ENCODE measurements at places on chromosomes 3 and 15.

- H3K4me3 ChIP-seq, result no peak overlapping the region
- DNase-seq, result no peak
- no peaks in the 10 kb centered on the region for H3K27me3 ChIP-seq
- H3K27ac ChIP-seq, result no peak overlapping the region
- no peaks in the 10 kb centered on the region for H3K36me3 ChIP-seq
- peaks cover 32% of the 10 kb centered on the region for H3K4me1 ChIP-seq
These were observed 96.2 kb downstream of the DUT start for GRCh38 chr15:48427479-48427878.

DNA sequence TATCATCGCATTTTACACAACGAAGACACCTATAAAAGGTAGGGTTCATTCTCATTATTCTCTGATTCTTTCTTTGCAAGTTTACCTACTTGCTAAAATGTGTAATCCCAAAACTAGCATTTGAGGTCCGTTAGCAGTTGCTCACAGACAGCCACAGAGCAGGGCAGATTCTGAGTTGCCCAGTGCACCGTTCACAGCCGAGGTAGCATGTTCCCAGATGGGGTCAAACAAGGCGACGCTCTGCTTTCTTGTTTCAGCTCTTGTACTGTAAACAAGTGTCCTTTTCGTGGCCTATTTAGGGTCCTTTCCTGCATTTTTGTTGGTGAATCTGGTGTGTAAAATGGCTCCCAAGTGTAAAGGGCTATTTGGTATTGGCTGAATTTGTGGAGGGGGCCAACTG lies 3.1 kb downstream of the PPP1R2 start:
- no peaks in the 10 kb centered on the region for H3K27me3 ChIP-seq
- H3K4me1 ChIP-seq, result peaks cover 12% of the 10 kb centered on the region
- no peak overlapping the region for H3K27ac ChIP-seq
- DNase-seq, result no peak

DNA sequence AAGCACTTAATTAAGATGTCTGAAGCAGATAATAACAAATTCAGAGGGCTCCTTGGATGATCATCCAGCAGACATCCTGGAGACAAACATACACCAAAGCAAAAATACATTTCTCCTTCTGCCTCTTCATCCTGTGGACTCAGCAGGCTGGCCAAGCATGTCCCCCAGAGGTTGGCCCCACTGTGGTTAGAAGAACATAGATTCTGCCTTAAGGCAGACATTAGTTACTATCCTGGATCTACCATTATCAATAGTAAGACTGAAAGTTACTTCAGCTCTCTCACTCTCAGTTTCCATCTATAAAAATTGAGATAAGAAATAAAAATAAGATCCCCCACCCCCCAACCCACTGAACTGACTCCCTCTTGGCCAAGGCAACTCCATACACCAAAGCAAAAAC lies 28.6 kb upstream of the TGFBR2 start:
- no peak overlapping the region for H3K27ac ChIP-seq
- H3K4me1 ChIP-seq, result peaks cover 27% of the 10 kb centered on the region
- H3K4me3 ChIP-seq, result no peak overlapping the region
- no peaks in the 10 kb centered on the region for H3K27me3 ChIP-seq
- H3K36me3 ChIP-seq, result no peaks in the 10 kb centered on the region

- DNase-seq, result no peak
- H3K27me3 ChIP-seq, result no peaks in the 10 kb centered on the region
- H3K36me3 ChIP-seq, result no peaks in the 10 kb centered on the region
- no peak overlapping the region for H3K4me3 ChIP-seq
These were observed 63.6 kb downstream of the RYR3 start for GRCh38 chr15:33374226-33374914.

GRCh38 chr3:179876440-179876839 lies 160.3 kb downstream of the PEX5L start:
- H3K4me3 ChIP-seq, result no peak overlapping the region
- H3K27me3 ChIP-seq, result no peaks in the 10 kb centered on the region
- H3K4me1 ChIP-seq, result no peaks in the 10 kb centered on the region
- no peak for DNase-seq
- no peak overlapping the region for H3K27ac ChIP-seq

DNA sequence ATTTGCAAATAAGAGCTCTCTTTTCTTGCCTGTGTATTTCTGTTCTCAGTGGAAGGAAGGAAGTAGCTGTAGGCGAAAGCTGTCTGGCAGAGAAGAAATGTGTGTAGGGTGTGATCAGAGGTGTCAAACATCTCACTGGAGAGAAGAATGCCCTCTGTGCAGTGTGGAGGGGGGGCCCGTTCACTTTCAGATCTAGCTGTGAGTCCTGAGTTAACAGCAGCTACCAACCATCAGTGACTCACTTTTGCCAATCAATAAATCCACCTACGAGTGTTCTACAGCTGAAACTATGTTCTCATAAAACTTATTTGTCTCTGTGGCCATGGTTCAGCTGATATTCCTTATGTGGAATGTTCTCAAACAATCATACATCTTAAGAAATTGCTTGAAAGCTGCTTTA lies 103.7 kb downstream of the FRMD4B start:
- no peak for DNase-seq
- no peak overlapping the region for H3K27ac ChIP-seq
- peaks cover 4% of the 10 kb centered on the region for H3K4me1 ChIP-seq
- H3K36me3 ChIP-seq, result peaks cover 14% of the 10 kb centered on the region

DNA sequence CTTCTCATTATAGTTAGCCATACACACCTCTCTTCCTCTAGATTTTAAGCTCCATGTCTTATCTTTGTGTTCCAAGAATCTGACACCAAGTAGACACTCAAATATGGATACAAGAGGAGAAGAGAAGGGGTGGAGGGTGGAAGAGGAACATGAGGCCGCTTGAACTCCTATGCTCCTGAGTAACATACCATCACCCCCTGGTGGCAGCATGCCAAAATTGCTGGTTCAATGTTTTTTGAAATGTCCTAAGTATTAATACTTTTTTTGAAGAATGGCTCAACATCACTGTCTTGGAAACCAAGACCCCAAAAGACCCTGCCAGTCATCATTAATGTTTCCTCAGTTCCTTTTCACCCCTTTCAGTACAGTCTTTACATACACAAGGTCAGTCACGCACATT lies 71.8 kb upstream of the HACD2 start:
- H3K27me3 ChIP-seq, result peaks cover 18% of the 10 kb centered on the region
- no peaks in the 10 kb centered on the region for H3K4me1 ChIP-seq
- DNase-seq, result no peak

- peak overlapping the region; percentile 85 for H3K27ac ChIP-seq
- no peaks in the 10 kb centered on the region for H3K36me3 ChIP-seq
- H3K4me1 ChIP-seq, result peaks cover 28% of the 10 kb centered on the region
- no peak overlapping the region for H3K4me3 ChIP-seq
- no peak for DNase-seq
These were observed 4.5 kb downstream of the ARL8B start for GRCh38 chr3:5126586-5126985.

GRCh38 chr15:56719021-56719612 lies 14.2 kb downstream of the ZNF280D start:
- no peak for DNase-seq
- no peaks in the 10 kb centered on the region for H3K36me3 ChIP-seq
- no peak overlapping the region for H3K4me3 ChIP-seq
- H3K27me3 ChIP-seq, result no peaks in the 10 kb centered on the region
- H3K27ac ChIP-seq, result no peak overlapping the region

DNA sequence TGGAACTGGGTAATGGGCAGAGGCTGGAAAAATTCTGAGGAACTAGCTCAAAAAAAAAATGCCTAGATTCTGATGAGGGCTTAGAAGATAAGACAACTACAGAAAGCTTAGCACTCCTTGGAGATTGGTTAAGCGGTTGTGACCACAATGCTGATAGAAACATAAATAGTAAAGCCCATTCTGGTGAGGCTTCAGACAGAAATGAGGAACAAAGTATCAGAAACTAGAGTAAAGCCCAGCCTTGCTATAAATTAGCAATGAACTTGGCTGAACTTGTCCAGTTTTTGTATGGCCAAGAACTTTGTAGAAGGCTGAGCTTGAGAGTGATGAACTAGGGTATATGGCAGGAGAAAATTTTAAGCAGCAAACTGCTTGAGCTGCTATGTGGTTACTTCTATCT lies 25.4 kb downstream of the GOLGB1 start:
- H3K4me1 ChIP-seq, result no peaks in the 10 kb centered on the region
- H3K4me3 ChIP-seq, result no peak overlapping the region
- no peak overlapping the region for H3K27ac ChIP-seq
- H3K36me3 ChIP-seq, result peaks cover 26% of the 10 kb centered on the region
- no peak for DNase-seq

GRCh38 chr3:134056464-134056891 lies 26.8 kb upstream of the SLCO2A1 start:
- no peak for DNase-seq
- no peak overlapping the region for H3K4me3 ChIP-seq
- H3K36me3 ChIP-seq, result no peaks in the 10 kb centered on the region
- H3K27me3 ChIP-seq, result peaks cover 33% of the 10 kb centered on the region
- no peak overlapping the region for H3K27ac ChIP-seq

DNA sequence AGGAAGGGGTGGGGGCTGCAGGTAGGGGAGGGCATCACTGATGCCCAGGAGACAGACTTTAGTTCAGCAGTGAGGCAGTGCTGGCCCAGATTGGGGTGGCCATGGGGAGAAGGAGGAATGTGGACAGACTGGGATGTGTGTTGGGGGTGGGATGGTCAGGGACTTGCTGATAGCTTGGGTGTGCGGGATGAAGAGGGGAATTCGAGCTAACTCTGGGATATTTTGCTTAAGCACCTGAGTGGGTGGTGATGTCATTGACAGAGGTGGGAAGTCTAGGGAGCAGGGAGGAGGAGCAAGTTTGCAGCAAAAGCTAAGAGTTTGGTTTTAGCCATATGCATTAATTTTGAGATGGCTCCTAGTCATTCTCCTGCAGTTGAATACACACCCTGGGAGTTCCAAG lies 207.5 kb downstream of the RPLP1 start:
- no peaks in the 10 kb centered on the region for H3K36me3 ChIP-seq
- no peak for DNase-seq
- H3K27me3 ChIP-seq, result peaks cover 44% of the 10 kb centered on the region
- H3K4me1 ChIP-seq, result no peaks in the 10 kb centered on the region
- no peak overlapping the region for H3K4me3 ChIP-seq

DNA sequence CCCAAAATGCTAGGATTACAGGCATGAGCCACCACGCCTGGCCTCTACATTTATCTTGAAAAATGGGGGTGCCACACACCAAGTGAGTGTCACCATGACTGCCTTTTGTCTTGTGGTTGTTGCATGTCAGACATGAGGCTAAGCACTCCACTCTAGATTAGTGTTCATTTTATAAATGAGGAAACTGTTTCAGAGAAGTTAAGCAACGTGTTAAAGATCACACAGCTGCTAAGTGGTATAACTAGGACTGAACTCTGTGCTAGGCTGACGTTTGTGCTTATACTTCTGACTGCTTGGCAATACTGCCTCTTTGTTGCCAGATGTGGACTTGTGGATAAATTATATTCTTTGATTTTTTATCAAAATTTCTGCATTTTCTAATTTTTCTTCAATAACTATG lies 50.8 kb upstream of the SMAD6 start:
- H3K4me1 ChIP-seq, result peaks cover 9% of the 10 kb centered on the region
- no peak overlapping the region for H3K4me3 ChIP-seq
- no peaks in the 10 kb centered on the region for H3K36me3 ChIP-seq
- H3K27me3 ChIP-seq, result peaks cover 6% of the 10 kb centered on the region

GRCh38 chr3:128254066-128254590 lies 100.8 kb downstream of the EEFSEC start:
- H3K4me3 ChIP-seq, result no peak overlapping the region
- H3K27me3 ChIP-seq, result no peaks in the 10 kb centered on the region
- no peaks in the 10 kb centered on the region for H3K36me3 ChIP-seq
- no peak overlapping the region for H3K27ac ChIP-seq

- peaks cover 44% of the 10 kb centered on the region for H3K4me1 ChIP-seq
- no peak for DNase-seq
- peak overlapping the region; percentile 44 for H3K27ac ChIP-seq
- no peaks in the 10 kb centered on the region for H3K27me3 ChIP-seq
These were observed 37.4 kb downstream of the WWTR1 start for GRCh38 chr3:149620291-149621020.

GRCh38 chr3:26807272-26807671 lies 184.7 kb downstream of the LRRC3B start:
- H3K27me3 ChIP-seq, result no peaks in the 10 kb centered on the region
- H3K36me3 ChIP-seq, result no peaks in the 10 kb centered on the region
- H3K4me3 ChIP-seq, result no peak overlapping the region
- H3K4me1 ChIP-seq, result no peaks in the 10 kb centered on the region

DNA sequence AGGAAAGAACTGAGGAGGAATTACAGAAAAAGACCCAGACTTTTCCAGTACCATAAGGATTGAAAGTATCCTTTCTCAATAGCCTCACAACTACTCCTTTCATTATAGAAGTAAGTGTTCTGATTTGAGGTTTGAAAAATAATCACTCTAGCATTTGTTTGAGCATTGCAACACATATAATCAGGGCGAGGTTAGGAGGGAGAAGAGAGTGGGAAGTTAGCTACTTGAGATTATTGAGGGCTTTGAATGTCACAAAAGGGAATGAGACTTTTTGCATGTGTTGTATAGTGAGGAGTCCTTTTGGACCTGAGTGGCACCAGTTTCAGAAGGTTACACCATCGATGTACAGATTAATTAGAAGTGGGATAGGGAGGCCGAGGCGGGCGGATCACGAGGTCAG lies 65.2 kb upstream of the TNIK start:
- peaks cover 7% of the 10 kb centered on the region for H3K4me1 ChIP-seq
- no peaks in the 10 kb centered on the region for H3K27me3 ChIP-seq

DNA sequence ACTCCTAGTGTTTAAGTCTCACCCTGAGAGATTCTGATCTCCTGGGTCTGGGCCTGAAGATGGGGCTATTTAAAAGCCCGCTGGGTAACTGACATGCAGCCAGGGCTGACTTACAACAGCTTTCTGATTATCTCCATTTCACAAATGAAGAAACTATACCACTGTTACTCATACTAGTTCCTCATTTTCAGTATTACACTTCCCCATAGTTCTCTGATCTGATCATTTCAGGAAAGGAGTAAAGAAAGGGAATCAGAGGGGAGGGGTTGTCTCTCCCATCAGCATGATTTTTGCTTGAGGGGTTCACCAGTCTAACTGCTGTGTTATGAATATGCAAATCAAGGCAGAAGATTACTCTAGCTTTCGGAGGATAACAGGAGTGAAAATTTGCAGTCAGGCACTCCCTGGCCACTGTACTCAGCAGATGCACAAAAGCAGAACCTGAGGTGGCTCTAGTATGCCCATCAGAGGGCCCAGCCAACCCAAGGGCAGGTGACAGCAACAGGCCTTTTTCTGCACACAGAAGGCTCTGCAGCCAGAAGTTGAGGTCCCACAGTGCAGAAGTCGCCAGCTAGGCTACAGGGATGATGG lies 59.4 kb downstream of the DAPK2 start:
- H3K4me1 ChIP-seq, result peaks cover 6% of the 10 kb centered on the region
- DNase-seq, result no peak
- no peaks in the 10 kb centered on the region for H3K36me3 ChIP-seq
- H3K4me3 ChIP-seq, result no peak overlapping the region
- H3K27ac ChIP-seq, result no peak overlapping the region

DNA sequence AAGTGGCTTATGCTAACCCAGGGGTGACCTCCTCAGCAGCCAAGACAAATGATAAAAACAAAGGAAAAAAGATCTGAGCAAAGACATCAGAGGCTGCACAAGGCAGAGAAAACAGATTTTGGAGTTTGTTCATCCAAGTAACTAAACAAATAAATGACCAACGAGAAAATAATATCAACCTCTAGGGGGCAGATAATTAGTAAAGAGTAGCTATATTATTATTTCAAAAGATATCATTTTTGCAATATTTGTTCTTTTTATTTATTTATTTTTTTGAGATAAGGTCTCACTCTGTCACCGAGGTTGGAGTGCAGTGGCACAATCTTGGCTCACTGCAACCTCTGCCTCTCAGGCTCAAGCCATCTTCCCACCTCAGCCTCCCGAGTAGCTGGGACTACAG lies 101.8 kb downstream of the PCCB start:
- no peaks in the 10 kb centered on the region for H3K36me3 ChIP-seq
- H3K27me3 ChIP-seq, result no peaks in the 10 kb centered on the region
- peaks cover 8% of the 10 kb centered on the region for H3K4me1 ChIP-seq
- H3K27ac ChIP-seq, result no peak overlapping the region
- H3K4me3 ChIP-seq, result no peak overlapping the region
- DNase-seq, result no peak
